Jurkat, Clone E6-1 (cell line): ENCODE measurements at places on chromosomes 11 and 22.

- DNase-seq = peak; percentile 87
These were observed 82.3 kb downstream of the PDE2A start for GRCh38 chr11:72591785-72592502.

DNA sequence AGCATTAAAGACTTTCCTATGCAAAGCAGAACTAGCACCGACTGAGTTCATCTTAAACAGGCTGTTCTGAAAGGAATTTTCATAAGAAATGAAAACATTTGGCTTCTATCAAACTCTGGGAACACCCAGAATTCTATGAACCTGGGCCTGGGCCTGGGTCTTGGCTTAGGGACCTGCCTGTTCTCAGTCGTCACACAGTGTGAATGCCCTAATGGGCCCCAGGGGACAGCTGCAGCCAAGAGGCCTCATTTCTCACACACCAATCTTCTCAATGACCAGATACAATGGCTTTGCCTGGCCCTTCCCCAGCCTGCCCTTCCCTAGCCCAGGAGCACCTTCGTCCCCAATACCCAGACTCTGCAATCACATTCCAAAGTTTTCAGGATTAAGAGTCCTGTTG is 234.9 kb upstream of the ARHGAP20 start:
- no peak for DNase-seq

DNA sequence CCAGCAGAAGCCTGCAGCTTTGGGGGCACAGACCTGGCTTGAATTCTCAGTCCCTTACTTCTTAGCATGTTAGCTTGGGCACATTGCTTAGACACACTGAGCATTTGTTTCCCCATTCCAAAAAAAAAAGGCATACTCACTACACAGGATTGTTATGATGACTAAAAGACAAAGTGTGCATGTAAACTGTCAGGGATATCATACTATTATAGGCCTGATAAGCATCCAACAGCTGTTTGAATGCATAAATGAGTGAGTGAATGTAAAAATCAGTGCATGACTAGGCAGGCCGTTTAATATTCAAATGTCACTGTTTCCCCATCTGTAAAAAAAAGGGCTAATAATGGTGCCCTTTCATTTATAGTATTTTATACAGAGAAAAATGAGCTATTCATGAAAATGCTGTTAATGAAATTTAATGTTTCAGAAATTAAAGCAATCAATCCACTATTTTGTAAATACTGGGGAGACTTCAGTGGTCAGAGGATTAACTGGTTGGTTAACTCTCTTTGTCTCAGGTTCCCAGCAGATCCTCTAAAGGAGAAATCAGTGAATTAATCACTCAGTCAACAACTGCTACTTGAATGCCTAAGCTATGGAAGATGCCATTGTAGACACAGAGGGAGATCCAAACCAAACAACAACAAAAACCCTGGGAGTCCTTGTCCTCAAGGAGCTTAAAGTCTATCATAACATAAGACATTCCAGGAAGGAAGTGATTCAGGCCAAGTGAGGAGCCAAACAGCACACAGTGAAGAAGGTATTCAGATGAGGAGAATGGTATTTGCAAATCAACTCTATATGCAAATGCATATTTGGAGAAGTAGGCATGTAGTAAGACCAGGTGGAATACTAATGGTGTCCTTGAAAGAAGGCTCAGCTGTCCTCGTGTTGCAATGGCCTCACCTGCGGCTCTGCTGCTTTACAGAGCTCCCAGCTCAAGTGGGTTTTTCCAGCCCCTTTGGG is 26.8 kb downstream of the BARX2 start:
- no peak for DNase-seq

GRCh38 chr22:34783436-34783835 is 282.5 kb upstream of the ISX start:
- no peak for DNase-seq

GRCh38 chr11:47461876-47462275 is 12.9 kb upstream of the RAPSN start:
- DNase-seq = no peak

- no peak for DNase-seq
These were observed 24.1 kb upstream of the CHKA start for GRCh38 chr11:68145120-68145866.

DNA sequence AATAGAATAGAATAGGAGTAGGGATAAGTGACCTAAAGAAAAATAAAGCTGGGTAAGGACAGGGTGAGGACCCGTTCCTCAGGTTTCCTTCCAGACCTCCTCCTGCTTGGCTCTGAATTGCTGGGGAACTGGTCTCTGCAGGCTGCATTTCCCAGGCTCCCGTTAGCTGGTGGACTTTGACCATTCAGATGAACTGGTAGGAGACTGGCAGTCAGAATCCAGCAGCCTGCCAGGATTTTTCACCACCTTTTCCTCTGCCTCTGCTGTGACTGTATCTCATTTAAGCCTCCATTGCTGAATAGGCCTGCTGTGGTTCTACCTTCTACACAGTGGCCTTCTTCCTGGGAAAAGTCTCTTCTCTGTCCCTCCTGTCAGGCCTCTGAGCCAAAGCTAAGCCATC is 24.6 kb upstream of the SMPD1 start:
- DNase-seq = no peak

- no peak for DNase-seq
These were observed 17.0 kb downstream of the NEAT1 start for GRCh38 chr11:65439331-65440181.

DNA sequence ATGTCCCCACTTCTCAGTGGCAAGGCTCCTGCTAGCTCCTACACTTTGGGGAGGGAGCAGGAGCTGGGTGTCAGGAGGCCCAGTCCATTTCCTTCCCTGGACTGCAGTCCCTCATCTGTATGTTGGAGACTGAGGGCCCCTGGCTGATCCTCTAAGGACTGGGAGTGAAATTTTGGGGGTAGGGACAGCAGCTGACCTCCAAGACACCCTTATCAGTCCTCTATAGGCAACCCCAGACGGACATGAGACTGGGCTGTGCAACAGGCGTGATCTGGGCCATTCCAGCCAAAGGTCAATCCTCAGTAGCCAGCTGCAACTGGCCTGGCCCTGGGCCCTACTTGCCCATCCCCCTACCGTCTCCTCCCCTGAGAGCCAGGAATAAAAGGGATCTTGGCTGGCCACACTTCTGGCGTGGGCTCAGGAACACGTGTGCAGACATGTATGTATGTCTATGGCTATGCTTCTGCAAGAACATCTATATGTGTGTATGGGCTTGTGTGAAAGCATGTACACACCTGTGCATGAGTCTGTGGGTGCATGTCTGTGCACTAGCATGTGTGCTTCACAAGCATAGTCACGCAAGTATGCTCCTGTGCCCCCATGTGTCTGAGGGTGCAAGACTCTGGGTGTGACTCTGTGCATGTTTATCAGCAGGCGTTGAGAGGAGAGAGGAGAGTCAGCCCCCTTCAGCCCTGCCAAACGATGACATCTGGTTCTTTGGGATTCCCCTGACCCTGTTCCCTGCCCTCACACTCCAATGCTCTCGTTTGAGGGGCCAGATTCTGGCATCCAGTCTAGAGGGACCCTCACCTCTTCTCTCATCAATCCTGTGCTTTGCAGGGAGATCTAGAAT is 24.6 kb upstream of the DGAT2 start:
- no peak for DNase-seq

GRCh38 chr11:17244046-17244445 is 32.5 kb upstream of the NUCB2 start:
- DNase-seq = no peak

DNA sequence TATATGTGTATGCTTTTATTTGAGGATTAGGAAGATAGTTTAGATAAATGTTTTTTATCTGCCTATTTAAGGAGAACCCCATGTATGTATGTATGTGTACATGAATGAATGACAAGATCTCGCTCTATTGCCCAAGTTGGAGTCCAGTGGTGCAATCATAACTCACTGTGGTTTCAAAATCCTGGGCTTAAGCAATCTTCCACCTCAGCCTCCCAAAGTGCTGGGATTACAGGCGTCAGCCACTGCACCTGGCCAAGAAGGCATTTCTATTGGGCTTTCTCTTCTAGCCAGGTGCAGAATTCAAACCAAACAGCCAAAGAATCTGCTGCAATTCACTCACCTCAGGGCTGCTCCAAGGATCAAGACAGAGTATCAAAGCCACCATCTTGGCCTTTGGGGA is 25.5 kb upstream of the DGKZ start:
- DNase-seq = no peak

GRCh38 chr22:21778705-21779363 is 43.2 kb upstream of the YPEL1 start:
- no peak for DNase-seq

DNA sequence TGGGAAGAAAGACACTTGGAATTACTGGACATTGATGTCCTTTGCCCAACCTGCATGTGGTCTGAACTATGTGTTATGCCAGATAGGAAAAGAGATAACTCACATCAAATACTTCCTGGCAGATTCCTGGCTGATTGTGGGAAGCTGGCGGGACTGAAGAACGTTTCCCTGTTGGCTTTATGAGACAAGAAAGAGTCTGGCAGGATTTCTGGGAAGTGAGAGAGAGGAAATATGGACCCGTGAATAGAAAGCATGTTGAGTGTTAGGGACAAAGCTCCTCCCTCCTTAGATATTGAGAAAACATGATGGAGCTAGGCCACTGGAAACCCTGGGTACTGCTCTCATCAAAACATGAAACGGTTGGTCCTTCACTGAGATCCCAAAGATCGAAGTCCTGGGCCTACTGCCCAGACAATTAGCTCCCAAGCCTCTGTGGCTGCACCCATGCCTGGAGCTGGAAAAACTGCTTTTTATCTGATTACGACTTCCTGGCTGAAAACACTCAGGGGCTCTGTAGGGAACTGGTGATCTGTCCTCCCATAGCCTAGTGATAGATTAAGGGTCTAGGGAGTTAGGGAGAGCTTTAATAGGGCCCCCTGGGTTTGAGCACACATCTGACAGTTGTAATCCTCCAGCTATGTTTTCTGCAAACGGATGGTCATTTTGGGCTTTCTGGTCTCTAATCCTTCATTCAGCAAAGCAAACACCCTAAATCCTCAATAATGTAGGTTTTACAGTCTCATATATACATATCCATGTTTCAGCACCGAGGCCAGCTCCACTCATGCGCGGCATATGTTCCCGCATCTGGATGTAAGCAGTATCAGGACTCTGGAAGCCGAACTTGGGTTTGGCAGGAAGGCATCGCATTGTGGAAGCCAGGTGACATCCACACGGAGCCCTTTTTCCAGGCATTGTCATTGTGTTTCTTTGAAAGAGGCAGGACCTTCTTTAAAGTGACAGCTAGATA is 6.1 kb upstream of the B3GAT1 start:
- no peak for DNase-seq

GRCh38 chr11:58958500-58958899 is 19.2 kb downstream of the GLYATL1 start:
- peak; percentile 45 for DNase-seq

GRCh38 chr11:88284336-88285050 is 53.0 kb downstream of the CTSC start:
- no peak for DNase-seq

GRCh38 chr11:46141597-46141996 is 20.3 kb upstream of the PHF21A start:
- DNase-seq = no peak

- DNase-seq = no peak
These were observed 1233.0 kb downstream of the JRKL start for GRCh38 chr11:97622795-97623194.

DNA sequence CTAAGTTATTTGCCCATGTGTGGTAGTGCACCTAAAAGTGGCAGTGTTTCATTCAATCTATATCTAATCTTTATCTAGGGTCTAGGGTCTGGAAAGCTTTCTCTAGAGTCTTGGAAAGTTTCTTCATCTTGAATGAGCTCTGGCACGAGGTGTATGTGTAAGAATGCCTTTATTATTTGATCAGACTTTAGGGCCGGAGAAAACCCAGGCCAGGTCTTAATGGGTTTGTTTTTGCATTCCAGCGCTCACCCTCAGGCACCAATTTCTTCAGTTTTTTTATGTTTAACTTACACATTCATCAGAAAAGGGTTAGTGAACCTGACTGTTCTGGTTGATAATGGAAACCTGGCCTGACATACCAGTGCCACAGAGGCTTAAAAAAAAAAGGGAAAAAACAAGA is 68.3 kb upstream of the SLN start:
- no peak for DNase-seq

DNA sequence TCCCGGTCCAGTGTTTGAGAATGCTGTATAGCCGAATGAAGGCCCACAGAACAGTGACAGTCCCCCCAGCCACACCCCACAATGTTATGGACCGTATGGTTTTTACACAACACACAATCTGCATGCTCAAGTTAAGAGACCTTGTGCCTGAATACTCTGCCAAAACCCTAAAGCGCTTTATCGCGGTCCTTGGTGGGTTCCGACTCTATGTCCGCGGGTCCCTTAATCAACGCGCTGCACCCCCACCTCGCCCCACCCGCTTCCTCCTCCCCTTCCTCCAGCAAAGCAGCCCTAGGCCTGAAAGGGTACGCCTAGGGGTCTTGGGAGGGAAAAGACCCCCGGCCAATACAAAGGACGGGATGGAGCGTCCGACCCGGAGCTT is 442 bp downstream of the COPB1 start:
- no peak for DNase-seq

GRCh38 chr22:25656724-25657123 is 85.3 kb upstream of the MYO18B start:
- DNase-seq = no peak

- DNase-seq = no peak
These were observed 721.8 kb downstream of the CNTN5 start for GRCh38 chr11:99742501-99742900.

- no peak for DNase-seq
These were observed 93.4 kb downstream of the SHANK2 start for GRCh38 chr11:71158936-71159335.

GRCh38 chr11:94694309-94695060 is 73.7 kb upstream of the AMOTL1 start:
- DNase-seq = no peak

GRCh38 chr11:20112291-20113148 is 47.8 kb downstream of the DBX1 start:
- DNase-seq = no peak

DNA sequence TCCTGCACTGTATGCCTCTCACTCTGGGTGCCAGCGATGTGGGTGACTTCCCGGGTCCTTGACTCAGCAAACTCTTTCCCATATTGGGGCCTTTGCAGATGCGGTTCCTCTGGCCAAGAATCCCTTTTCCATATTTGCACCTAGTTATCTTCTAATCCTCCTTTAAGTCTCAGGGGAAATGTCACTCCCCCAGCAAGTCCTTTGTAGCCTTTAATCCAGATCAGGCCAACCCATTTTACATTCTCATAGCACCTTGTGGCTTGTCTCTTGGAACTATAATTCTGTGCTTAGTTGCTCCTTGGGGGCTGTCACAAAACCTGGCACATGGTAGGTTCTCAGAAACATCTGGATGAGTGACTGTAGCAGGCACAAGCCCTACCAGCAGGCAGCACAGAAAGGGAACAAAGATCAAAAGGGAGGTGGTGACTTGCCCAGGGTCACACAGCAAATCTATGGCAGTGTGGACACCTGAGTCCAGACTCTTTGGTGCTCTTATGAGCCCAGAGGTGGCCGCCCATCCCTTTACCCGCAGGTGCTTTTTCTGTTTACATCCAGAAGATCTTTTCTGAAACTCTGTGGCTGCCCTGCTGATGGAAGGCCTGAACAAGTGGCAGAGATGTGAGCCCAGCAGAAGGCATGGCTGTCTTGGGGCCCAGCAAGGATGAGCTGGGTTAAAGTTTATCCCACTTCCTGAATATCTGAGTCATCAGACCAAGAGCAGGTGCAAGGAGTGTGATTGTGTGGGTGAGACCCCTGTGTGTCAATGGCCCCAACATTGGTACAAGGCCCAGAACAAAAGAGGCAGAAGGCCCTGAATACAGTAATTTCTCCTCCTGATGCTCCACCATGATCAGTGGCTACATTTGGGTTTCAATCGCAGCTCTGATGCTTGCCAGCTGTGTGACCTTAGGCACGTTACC is 78.6 kb upstream of the GRK3 start:
- peak; percentile 70 for DNase-seq
